ENCODE measurements at places on chromosomes 3 and 15.

DNA sequence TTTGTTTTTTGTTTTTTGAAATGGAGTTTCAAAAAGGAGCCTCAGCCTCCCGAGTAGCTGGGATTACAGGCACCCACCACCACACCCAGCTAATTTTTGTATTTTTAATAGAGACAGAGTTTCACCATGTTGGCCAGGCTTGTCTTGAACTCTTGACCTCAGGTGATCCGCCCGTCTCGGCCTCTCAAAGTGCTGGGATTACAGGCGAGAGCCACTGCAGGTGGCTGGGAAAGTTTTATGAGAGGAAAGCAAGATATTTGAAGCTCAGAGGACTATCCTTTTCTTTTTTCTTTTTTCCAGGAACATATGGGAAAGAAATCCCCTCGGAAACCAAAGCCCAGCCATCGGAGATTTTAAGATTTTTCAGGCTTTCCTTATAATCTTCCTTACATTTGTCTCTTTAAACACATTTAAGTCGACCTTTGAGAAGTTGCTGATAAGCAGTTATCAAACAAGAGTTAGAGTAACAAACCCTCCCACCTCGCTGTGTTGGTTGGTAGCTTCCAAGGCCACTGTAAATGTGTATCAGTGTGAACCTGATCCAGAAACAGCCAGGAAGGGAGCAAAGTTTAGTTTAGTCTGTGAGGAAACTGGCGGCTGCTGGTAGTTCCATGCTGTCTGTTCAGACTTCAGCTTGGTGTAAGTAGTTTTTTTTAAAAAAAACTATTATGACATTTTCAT lies 34.5 kb upstream of the MAP3K13 start:
- no peak for DNase-seq

DNA sequence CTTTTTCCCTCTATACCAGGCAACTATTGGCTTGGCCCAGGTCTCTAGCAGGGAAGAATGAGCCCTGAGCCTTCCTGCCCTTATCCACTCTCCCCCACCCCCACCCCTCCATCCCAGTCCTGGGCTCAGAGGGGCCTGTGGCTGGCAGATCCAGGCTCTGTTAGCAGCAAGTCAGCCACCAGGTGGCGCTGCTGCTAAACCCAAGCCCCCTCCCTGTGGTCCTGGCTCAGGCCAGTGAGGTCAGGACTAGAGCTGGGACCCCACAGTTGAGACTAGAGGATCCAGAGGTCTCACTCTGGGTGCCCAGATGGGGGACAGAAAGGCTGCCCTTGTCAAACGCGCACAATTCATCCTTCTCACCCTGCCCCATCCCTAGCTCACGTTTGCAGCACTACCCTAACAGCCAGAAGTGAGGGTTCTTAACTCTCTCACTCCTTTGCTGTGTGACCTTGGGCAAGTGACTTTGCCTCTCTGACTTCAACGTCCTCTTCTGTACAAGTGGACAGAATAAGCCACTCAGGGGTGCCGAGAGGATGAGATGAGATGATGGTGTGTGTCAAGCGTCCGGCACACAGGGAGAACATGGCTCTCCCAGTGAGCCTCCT lies 46.8 kb upstream of the SLC6A1 start:
- DNase-seq: peak; percentile 61

GRCh38 chr3:61927332-61927731 lies 366.0 kb downstream of the PTPRG start:
- no peak for DNase-seq

- DNase-seq: no peak
These were observed 7.4 kb upstream of the ZNF774 start for GRCh38 chr15:90344662-90345061.

DNA sequence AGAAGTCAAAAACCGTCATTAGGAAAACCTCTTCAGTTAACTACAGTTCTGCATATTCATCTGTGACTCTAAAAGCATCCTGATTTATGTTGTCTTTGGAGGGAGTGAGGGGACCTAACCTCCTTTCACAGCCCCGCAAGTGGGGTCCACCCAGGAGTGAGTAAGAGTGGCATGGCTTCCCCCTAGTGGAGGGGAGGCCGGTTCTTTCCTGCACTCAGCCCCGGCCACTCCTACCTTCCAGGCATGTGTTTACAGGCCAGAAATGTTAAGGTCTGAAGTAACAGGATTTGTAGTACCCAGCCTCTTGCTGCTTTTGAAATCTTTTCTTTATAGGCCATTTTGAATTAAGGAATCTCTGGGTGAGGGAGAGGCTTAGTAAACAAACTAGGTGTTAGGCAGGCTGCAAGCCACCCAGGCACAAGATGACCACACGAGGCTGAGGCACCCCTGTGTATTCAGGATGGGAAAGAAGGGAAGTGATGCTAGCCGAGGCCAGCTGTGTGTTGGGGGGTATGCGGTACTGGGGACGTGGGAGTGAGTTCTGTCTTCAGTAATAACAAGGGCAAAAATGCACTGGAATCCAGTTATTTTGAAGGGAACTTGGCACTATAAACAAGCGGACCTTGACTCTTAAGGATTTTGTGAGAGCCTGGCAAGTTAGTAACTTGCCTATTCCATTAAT lies 50.5 kb downstream of the CTDSPL start:
- no peak for DNase-seq

- no peak for DNase-seq
These were observed 75.0 kb downstream of the PEX5L start for GRCh38 chr3:179961703-179962078.

DNA sequence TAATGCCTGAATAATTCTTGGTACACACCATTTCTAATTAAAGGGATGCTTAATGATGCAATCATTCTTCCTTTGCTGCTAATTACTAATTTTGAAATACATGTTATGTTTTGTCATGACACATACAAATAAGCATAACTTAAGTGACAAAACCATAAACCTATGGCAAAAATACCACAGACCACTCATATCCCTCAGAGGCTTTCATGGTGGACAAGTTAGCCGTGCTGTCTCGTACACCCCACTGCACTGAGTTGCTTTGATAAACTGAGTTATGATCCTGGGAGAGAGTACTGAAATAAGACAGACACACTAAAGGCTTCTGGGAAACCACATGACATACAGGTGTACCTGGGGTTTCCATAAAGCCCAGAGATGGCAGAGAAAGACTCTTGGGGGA lies 913.8 kb downstream of the FHIT start:
- DNase-seq: no peak

DNA sequence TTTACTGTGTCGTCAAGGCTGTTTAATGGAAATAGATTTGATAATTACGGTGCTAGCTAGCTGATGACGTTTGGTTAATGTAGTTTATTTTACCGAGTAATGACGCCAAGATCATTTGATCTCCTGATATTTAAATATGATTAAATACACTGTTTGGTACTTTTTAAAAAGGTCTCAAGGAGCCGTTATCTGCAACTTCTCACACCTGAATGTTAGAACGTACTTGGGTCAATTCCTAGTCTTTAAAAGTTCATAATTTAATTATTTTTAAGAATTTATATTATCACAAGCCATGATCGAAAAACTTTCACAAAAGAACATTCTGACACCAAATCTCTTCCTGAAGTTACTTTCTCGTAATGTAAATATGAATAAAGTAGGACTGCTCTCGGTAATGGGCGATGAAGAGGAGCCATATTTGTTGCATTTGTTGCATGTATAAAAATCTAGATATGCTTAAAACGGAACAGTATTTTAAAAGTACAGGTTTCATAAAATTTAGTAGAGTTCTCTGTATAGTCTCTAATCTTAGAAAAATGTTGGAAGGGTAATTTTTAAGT lies 16.2 kb upstream of the CHD2 start:
- no peak for DNase-seq

DNA sequence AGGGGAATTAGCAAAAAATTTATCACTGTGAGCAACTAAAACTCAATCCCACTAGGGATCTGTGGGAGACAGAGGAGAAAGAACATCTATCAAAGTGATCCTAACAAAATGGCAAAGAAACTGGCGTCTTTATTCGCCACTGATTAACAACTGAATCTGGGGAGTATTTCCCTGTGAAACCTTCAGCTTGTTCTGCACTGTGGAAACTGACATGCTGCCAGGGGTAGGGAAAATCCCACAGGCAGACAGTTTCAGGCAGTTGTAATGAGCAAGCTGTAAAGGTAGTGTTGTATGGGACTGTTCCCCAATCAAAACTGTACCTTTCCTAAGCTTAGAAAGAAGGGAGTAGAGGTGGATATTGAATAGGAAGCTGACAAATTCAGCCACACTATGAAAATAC lies 611.7 kb downstream of the VGLL3 start:
- no peak for DNase-seq

DNA sequence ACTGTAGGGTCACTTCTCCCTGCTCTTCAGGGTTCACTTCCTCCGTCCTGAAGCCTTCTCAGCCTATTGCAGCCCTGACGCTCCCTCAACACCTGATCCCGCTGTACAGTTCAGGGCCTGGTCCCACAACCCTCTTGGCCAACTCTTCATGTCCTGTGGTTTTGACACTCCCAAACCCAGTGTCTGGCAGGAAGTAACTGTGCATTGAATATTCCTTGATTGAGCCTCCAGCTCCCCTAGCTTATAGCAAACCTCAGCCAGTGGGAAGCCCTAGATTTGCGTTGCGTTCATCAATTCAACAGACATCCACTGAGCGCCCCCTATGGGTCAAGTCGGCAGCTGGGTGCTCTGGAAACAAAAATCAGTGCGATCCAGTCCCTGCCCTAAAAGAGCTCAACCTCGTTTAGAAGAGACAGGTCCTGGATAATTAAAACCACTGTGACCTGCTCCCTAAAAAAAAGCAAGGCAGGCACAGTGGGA lies 13.5 kb downstream of the UBAP1L start:
- peak; percentile 61 for DNase-seq

DNA sequence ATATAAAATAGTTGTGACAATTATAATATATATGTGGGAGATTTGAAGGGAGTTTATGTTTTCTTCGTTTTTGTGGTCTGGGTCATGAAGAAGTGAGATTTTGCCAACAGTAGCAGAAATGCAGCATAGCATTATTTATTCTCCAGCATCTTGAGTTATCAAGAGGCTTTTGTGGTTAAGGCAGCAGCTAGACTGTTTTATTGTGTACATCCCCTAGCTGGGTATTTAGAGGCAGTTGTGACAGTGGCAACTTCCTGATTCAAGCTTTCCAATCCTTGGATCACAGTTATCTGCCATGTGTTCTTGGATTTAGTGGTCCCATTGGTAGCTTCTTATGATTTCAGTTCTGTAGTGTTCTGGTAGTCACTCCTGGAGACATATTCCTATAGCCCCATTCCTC lies 29.0 kb downstream of the ARIH1 start:
- DNase-seq: no peak

DNA sequence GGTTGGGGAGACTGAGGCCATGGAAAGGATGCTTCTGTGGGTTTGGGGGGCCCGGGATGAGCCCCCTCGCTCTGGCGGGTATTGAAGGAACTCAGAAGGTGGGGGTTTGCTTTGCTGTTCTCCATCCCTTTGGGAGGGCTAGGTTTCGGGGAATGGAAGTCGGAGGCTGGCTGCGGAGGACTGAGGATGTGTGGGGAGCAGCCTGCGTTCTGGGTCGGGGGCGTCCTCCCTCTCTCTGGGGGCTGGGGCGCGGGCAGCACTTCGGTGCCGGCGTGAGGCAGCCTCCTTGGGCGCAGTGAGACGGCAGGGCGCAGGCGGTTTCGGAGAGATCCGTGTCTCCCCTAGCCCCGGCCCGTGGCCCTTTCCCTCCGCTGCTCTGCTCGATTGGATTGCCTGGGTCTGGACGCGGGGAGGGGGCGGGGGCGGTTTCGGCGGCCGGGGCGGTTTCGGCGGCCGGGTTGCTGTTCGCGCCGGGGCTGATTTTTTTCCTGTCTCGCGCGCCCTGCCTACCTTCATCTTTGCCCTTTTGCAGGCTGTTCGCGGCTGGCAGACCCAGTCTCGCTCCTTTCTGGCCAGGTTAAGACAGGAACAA lies 1.4 kb downstream of the PTPRG start:
- DNase-seq: no peak

GRCh38 chr3:135069406-135069805 lies 274.3 kb downstream of the EPHB1 start:
- no peak for DNase-seq

GRCh38 chr3:175127075-175127662 lies 268.0 kb downstream of the NAALADL2 start:
- DNase-seq: no peak

GRCh38 chr3:183541738-183542137 lies 13.8 kb downstream of the KLHL6 start:
- no peak for DNase-seq

DNA sequence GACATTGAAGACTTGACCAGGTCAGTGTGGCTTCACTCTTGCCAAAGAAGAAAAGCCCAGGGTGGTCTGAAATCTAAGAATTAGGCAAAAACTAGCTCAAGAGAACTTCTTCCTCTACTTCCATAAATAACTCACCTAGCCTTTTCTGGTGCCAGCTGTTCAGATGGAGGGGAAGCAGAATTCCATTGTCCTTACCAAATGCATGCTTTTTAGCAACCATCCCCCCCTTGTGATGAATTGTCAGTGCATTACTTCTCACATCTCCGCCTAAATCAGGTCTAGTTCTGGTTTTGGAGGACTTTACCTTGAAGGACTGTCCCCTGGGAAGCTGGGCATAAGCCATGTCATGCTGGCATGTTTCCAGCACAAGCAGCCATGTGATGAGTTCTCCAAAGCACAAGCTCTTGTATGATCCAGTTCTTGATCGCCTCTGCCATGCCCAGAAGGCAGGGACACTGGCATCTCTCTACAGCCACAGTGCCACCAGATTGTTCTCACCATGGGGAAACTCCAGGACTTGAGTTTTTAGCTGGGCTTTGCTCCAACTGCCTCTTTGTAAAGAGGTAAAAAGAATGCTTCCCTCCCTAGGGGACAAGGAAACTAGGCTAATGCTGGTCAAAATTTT lies 96.4 kb upstream of the IL12A start:
- no peak for DNase-seq

GRCh38 chr3:27239951-27240350 lies 129.2 kb downstream of the NEK10 start:
- no peak for DNase-seq

DNA sequence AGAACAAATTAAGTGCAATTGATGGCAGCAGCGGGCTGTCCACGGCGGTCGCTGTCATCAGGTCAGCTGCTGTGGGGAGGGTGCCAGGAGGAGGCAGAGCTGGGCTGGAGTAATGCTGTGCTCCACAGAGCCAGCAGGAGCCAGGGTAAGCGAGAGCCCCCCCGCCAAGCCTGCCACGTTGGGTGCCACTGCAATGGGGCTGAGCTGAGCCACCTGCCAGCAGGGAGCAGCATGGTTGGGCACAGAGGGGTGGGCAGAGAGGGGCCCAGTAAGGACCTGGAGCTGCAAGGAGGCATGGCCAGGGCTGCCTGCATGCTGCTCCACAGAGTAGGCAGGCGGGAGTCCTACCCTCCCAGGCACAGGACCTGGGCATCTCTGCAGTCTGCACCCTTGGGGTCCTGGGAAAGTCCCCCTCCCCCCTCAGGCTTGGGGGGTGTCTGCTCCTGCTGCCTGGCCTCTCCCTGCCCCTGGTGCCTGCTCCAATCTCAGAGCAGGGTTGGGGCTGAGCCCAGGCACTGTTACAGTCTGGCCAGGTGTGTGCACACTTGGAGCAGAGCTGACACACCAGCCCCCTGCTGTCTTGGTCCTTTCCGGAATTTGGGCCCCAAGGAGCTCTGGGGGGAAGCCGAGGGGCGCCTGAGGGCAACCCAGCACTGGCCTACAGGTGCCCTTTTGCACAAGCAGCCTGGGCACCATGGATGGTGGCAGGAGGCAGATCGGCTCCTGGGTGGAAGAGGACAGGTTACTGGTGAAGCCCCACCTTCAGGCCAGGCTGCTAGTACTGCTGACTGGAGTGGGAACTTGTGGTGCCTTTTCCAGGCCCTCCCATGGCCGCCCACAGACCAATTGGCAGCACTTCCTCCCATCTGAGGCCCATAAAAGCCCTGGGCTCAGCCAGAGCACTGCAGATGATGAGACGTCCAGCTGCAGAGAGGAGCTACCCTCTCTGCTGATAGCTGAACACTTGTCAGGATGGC lies 8.5 kb upstream of the PIAS1 start:
- no peak for DNase-seq

All from activated T-cell treated with anti-CD3 and anti-CD28 coated beads, Interleukin-2, amount 50 U/mL, for 72 hours (primary cell).